HTR-8/SVneo (cell line): ENCODE measurements at places on chromosomes 3 and 15.
A peak's percentile ranks its signal among the peaks of the same experiment; 100 is the strongest.

GRCh38 chr15:92142242-92143232 lies 251.1 kb upstream of the ST8SIA2 start:
- DNase-seq = no peak

DNA sequence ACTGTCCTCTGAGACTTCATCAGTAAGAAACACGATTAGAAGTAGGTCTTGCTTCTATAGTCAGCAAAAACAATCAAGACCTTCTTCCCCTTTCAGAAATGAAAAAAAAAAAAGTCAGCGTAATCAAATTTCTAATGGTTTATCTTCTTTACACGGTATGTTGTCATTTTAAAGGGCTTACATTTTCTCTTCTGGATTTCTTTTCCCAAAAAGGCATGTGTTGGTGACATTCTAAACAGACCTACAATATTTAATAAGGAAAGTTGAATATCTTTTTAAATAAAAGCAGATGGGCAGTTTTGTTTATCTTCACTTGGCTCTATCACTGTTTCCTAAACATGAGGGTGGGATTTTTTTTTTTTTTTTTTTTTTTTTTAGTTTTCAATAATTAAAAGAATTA lies 197.3 kb upstream of the ADAMTS9 start:
- DNase-seq = no peak

DNA sequence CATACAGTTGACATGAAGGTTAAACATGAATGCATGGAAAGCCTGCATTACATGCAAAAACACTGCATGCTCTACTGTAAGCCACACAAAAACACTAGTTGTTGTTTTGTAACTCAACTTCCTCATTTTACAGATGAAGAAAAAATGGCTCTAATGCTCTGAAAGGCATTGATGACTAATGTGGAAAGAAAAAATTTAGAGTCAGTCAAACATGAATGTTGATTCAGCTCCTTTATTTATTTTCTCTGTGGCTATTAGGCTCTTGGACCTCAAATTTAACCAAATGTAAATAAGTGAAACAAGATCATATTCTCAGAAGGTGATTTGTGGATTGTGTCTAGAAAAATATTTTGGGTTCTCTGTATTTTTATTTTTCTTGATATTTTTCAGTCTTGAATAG lies 336.7 kb upstream of the ZNF717 start:
- DNase-seq = no peak

DNA sequence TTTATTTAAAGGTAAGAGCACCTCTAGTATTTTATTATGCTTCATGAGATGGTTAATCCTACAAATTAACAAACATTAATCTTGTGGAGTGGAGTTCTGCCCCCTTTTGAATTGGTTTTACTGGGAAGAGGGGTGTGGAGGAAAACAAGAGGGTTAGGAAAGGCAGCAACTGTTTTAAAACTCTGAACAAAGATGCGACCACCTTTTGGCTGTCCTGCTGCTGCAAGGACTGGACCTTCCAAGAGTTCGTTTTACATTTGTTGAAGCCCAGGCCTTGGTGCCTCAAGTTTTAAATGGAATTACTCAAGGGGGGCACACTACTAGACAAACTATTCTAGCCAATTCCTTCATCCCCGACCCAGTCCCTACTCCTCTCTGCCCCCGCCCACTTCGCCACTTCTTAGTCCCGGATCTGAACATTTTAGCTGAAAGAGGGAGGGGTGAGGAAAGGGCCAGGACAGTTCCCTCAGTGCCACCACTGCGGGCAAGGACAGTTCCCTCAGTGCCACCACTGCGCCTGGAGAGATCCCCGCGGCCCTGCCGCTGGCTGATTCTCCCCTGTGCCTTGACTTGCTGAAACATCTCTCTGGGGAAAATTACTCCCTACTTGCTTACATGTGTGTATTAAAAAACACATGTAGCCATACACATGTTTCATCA lies 11.2 kb downstream of the SOX2 start:
- DNase-seq = no peak

GRCh38 chr3:10627884-10628572 lies 122.6 kb upstream of the ATP2B2 start:
- no peak for DNase-seq

- DNase-seq = no peak
Measured at GRCh38 chr15:85792912-85793590, 1.7 kb downstream of the KLHL25 start.

DNA sequence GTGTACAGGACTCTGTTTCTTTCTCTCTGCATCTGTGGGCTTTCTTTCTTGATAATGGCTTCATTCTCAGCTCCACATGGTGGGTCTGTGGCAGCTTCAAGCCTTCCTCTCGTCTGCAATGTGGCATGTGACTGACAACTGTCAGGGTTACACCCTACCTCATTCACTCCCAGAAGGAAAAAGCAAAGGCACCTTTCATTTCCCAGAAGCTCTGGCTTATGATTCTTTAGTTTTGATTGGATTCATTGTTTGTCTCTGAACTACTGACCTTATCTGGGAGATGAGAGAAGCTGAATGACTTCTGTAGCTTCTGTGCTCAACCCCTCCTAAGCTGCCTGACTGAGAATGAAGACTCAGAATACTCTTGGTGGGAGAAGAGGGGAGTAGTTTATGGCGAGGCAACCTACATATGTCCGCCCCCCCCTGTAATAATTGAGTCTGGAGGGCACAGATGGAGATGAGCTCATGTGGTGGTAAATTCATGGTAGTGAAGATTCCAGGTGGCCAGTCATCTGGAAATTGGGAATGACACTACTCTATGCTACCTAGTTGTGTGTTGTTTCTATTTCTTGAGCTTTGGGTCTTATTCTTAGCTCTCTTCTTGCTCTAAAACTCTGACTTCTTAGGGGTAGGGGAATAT lies 38.4 kb downstream of the KCNAB1 start:
- no peak for DNase-seq

DNA sequence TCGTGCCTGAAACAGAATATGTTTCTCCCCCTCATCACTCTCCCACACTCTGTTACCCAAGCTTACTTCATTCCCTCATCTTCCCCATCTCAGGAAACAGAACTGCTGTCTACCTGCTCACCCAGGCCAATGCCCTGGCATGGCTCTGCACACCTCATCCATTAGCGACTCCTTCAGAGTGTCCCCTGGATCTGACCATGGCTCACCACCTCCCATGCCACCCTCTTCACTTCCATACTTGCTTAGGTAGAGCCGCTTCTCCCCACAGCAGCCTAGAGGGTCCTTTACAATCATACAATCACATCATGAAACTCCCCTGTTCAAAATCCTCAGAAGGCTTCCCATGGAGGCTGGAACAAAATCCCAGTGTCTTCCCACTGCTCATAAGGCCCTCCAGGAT lies 33.9 kb upstream of the RAD18 start:
- DNase-seq = no peak

DNA sequence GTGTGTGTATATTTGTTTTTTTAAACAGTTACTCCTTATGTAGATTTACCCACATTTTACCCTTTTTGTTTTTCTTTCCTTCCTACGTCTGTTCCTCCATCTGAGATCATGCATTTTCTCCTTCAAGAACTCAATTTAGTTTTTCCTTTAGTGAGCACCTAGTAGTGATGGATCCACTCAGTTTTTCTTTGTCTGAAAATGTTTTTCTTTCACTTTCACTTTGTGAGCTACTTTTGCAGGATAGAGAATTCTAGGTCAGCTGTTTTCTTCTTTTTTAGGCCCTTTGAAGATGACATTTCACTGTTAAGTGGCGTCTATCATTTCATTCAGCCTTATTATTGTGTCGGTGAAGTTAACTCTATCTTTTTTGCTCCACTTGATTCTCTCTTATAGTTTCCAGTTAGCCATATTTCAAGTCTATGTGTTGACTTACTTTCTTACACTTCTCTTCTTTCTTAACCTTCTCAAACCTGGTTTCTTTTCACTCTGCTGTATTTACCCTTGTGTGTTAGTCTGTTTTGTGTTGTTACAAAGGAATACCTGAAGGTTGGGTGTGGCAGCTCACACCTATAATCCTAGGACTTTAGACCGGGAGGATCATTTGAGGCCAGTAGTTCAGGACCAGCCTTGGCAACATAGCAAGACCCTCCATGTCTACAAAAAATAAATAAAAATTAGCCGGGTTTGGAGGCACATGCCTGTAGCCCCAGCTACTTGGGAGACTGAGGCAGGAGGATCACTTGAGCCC lies 55.8 kb downstream of the PRKCI start:
- no peak for DNase-seq

- no peak for DNase-seq
Measured at GRCh38 chr15:57382215-57382614, 5.9 kb downstream of the CGNL1 start.

- no peak for DNase-seq
Measured at GRCh38 chr15:37038716-37039106, 61.6 kb downstream of the MEIS2 start.

- DNase-seq = peak; percentile 67
Measured at GRCh38 chr3:184361932-184362667, 590 bp downstream of the POLR2H start.

GRCh38 chr15:96390986-96391385 lies 60.5 kb downstream of the NR2F2 start:
- DNase-seq = no peak
